ENCODE measurements at places on chromosomes 1 and 21. TPM values are rescaled to one million over a fixed set of nuclear protein-coding genes. Genes with fewer than 3 reads are reported as not detected.

The FMOD gene
- total RNA-seq: 0.17 TPM

DNA sequence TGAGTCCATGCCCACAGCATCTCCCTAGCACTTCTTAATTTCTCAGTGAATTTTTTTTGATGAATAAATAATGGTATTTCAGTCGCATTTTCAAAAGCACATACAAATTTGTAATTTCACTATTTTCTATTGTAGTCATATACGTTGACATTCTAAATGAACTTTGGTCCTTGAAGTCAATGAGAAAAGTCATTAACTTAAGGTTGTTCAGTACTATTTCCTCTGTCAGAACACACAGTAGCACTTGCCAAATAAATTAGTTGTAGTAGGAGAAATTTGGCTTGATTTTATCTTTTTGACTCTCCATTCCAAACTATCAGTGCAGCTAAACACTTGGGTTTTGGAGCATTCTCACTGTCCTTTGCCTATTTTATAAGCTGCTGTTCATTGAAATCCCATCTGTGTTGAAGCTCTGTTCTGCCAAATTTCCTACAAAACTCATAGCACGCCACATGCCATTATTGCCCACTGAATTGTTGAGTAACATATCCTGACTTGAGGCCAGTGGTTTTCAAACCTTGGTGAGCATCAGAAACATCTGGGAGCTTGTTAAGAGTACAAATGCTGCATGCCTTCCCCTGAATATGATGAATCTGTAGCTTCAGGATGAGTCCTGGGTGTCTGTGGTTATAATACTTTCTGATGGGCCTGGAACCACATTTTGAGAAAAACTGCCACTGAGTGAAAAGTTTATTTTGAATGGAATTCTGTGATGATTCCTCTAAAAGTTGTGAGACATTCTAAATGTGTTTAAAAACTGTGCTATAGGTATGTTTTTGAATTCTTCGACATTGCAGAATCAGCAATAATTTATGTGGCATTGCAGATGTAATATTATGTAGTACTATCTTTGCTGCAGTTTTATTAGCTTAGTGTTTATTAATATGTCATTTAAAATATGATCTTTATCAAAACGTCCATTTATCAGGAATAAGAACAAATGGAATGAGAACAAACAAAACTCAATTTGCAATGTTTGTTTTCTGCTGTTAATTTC, 78.9 kb downstream of the DNM3 start:
- DNase-seq: no peak

DNA sequence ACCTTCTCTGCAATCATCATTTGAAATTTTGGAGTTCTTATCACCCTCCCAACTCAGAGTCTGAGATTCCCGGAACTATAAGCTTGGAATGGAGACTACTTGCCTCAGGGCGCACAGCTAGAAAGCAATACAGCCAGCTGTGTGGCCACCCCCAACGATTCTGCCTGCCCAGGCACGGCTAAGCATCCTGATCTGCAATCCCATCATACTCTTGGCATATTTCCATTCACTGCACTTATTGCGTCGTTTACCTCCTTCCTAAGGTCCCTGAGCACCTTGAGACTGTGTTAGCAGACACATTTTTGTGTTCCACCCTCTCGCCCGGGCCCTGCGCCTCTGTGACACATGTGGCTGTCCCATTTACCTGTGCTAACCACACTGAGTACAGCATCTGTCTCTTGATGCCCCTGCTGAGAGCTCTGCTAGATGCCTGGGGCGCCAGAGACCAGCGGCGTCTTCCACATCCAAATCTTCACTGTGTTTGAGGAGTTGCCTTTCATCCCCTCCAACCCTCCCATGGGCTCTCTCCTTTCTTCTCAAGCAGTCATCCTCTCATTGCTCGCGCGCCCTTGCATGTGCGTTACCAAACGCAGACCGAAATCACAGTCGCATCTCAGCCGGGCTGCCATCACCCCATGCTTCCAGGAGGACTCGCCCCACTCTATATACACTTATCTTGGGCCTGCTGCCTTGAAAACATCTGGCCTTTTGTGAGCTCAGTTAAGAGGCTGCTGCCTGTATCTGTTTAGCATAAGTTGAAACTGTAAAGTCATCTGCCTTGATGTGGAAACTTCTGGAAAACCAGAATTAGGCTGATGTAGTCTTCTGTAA, 3.5 kb upstream of the CLDN19 start:
- DNase-seq: no peak

The NUP210L gene
- not detected for total RNA-seq

Data from epithelial cell of proximal tubule (primary cell).